ENCODE measurements at places on chromosomes 2 and 18.

DNA sequence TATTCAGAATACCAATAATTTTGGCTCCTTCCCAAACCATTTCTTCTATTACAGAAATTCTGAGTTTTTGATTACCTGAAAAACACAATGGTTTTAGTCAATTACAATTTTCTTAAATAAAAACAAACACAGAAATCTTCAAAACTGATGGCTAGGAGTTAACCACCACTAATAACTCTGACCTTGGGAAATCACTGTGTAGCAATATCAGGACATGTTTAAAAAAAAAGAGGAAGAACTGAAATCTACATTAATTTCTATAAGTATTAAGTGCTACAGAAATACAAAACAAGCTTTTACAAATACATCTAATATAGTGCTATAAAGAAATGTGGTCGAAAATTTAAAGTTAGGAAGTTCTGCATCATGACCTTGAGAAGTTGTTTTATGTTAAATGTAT, 14.9 kb downstream of the L3MBTL4 start:
- DNase-seq = no peak

DNA sequence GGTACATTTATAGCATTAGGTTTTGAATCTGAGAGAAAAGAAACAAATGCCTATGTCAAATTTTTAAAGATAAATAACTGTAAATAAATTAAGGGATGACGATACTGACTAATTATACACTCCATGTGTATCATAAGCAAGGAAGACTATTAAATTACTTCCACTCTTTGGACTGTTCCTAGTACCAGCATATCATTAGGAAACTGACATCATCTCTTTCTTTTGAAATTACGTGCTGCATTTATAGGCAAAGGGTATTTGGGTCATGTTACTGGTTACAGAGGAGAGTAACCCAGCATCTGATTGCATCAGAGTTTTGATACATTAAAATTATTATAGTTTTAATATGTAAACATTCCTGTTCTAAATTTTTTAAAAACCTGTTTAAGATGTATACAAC, 309.7 kb downstream of the XIRP2 start:
- DNase-seq = no peak

GRCh38 chr2:160427629-160428404, 65.8 kb downstream of the RBMS1 start:
- DNase-seq = peak; percentile 76

DNA sequence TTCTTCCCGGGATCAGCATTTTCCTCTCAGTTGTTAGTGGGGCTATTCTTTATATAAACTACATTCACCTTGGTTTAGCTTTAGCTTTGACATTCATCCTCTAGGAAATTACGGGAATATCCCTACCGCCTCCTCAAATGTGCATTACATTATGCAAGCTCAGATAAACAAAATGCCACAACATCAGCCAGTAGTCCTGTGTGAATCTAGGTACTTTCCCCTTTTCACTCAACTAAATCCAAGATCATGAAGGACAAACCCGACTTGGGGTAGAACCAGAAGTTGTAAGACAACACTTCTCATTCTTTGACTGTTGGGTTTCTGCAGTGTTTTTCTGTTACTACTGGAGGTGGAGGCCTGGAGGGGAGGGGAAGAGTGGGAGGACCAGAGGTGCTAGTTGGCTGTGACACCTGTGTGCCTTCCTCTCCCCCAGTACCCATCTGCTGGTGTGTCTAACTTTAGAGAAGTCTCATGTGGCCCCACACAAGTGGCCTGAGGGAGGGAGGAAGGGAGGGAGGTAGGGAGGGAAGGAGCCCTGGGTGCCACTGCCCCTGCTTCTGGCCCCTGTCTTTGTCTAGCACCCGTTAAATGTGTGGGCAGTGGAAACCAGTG, 84.8 kb upstream of the BCL2L11 start:
- no peak for DNase-seq
